Keratinocyte (primary cell): ENCODE measurements at places on chromosomes 16 and 17.
A peak's percentile ranks its signal among the peaks of the same experiment; 100 is the strongest.

- no peaks in the 10 kb centered on the region for H3K4me1 ChIP-seq
- H3K27me3 ChIP-seq = no peaks in the 10 kb centered on the region
- no peak overlapping the region for H3K4me3 ChIP-seq
- no peaks in the 10 kb centered on the region for H3K36me3 ChIP-seq
- H3K27ac ChIP-seq = no peak overlapping the region
Measured at GRCh38 chr17:3946711-3947235, 17.5 kb downstream of the ATP2A3 start.

GRCh38 chr17:41617698-41618097, 5.1 kb upstream of the KRT16 start:
- H3K27me3 ChIP-seq = no peaks in the 10 kb centered on the region
- H3K4me3 ChIP-seq = no peak overlapping the region
- H3K4me1 ChIP-seq = peaks cover 45% of the 10 kb centered on the region
- peaks cover 3% of the 10 kb centered on the region for H3K36me3 ChIP-seq

DNA sequence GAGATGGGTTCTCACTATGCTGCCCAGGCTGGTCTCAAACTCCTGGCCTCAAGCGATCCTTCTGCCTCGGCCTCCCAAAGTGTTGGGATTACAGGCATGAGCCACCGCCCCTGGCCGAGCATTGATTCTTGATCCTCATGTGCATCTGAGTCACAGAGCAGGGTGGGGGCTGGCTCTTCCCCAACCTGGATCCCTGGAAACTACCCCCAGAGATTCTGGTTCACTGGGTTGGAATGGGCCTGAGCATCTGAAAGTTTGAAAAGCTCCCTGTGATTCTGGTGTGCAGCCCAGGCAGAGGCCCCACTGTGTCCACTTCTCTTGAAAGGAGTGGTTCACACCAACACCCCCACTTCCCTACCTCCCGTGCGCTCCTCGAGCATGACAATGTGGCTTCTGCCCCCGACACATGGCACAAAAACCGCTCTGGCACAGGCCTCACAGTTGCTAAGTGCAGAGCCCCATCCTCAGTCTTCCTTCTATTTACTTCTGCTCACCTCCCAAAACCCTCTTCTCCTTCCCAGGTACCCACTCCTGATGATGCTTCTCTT, 4.6 kb downstream of the QPRT start:
- no peaks in the 10 kb centered on the region for H3K4me1 ChIP-seq
- H3K27me3 ChIP-seq = no peaks in the 10 kb centered on the region
- no peak overlapping the region for H3K4me3 ChIP-seq
- no peaks in the 10 kb centered on the region for H3K36me3 ChIP-seq

- DNase-seq = no peak
- no peak overlapping the region for H3K27ac ChIP-seq
- no peak overlapping the region for H3K4me3 ChIP-seq
- no peaks in the 10 kb centered on the region for H3K36me3 ChIP-seq
- no peaks in the 10 kb centered on the region for H3K27me3 ChIP-seq
- H3K4me1 ChIP-seq = no peaks in the 10 kb centered on the region
Measured at GRCh38 chr16:21590796-21591195, 8.6 kb upstream of the METTL9 start.

GRCh38 chr17:79433379-79433778, 177.5 kb downstream of the RBFOX3 start:
- H3K4me1 ChIP-seq = no peaks in the 10 kb centered on the region
- H3K36me3 ChIP-seq = no peaks in the 10 kb centered on the region
- H3K4me3 ChIP-seq = no peak overlapping the region
- H3K27me3 ChIP-seq = no peaks in the 10 kb centered on the region
- no peak for DNase-seq

DNA sequence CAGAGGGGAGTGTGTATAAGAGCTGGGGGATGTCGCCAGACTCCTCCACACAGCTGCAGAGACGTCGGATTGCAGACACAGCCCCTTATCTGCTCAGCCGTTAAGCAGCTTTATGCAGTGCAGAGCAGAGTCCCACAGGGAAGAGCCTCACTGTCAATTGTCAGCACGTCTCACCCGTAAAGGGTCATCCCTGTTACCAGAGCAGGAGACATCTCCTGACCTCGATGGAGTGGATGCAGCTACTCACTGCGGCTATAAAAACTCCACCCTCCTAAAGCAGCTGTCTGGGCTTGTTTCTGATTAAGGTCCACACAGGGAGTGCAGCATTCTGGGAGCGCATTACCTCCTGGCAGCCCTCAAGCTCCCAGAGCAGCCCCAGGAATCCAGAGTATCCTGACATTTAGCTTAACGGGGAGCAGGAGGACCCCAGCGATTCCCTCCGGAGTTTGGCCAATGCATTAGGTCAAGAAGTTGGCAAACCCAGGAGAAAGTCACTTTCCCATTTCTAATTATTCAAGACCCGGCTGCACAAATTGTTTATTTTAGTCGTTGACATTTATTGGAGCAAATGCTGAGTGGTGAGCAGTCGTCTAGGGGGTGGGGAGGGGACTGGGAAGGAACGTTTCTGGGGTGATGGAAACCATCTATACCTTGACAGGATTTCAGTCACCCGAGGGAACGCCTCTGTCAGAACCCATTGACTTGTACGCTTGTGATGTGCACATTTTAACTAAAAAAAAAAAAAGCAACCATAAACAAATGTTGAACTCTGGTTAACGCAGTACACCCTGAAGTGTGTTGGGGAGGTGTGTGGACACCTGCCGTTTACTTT, 100.0 kb upstream of the ZNF469 start:
- H3K4me3 ChIP-seq = no peak overlapping the region
- H3K27ac ChIP-seq = no peak overlapping the region
- peak; percentile 44 for DNase-seq
- no peaks in the 10 kb centered on the region for H3K27me3 ChIP-seq
- peaks cover 9% of the 10 kb centered on the region for H3K4me1 ChIP-seq

DNA sequence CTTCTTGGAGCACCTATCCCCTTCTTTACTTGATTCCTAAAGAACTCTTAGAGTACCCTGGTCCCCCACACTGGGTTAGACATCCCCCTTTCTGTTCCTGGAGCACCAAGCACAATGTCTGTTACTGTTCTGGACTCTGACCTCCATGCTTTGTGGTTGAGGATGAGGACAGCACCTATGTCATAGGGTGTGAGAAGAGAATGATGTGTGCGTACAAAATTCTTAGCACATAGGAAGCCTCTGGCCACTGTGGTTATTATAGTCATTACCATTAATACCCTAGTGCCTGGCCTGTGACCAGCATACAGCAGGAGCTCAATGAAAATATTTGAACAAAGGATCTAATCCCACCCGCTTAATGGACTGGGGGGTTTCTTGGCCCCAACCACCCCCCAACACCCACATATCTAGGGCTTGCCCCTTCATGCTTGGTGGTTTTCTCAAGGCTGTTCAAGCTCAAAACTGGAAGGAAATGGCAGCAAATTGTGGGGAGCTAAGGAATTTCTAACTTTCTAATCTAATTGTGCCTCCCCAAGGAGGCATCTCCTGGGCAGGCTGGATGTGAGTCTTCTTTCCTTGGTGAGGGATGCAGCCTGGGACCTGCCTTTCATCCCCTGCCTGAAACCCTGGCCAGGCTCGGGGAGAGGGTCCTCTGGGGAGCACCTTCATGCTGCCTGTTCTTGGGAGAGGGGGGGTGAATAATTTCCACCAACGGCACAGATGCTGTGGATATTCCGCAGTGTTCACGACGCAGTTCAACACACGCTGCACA, 1.5 kb upstream of the CMIP start:
- H3K27me3 ChIP-seq = peaks cover 9% of the 10 kb centered on the region
- no peak for DNase-seq
- peaks cover 23% of the 10 kb centered on the region for H3K4me1 ChIP-seq

GRCh38 chr17:37118366-37119137, 169.8 kb downstream of the AATF start:
- H3K4me3 ChIP-seq = no peak overlapping the region
- no peaks in the 10 kb centered on the region for H3K27me3 ChIP-seq
- peaks cover 25% of the 10 kb centered on the region for H3K36me3 ChIP-seq
- H3K4me1 ChIP-seq = no peaks in the 10 kb centered on the region

- H3K27ac ChIP-seq = no peak overlapping the region
- peaks cover 4% of the 10 kb centered on the region for H3K4me1 ChIP-seq
- peaks cover 7% of the 10 kb centered on the region for H3K36me3 ChIP-seq
- H3K4me3 ChIP-seq = no peak overlapping the region
Measured at GRCh38 chr17:37592291-37592690, 16.9 kb downstream of the SYNRG start.

GRCh38 chr16:81848306-81848853, 69.3 kb downstream of the PLCG2 start:
- peaks cover 3% of the 10 kb centered on the region for H3K27me3 ChIP-seq
- DNase-seq = no peak
- H3K36me3 ChIP-seq = no peaks in the 10 kb centered on the region

DNA sequence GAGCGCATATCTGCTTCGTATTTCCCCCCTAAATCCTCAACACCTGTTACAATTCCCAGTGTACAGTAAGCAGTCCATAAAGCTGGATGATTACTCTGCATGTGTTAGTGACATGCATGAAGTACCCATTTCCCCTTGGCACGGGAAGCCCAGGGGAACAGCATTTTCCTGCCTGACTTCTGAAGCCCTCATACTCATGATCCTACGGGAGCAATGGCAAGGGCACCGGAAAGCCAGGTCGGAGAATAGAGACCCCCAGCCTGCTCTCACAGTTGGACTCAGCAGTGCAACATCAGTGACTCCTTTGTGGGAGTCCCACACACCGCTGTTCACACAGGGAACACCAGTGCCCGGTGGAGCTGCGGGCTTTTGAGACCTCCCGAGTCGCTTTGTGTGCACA, 336.9 kb downstream of the CDH13 start:
- no peak overlapping the region for H3K27ac ChIP-seq
- no peaks in the 10 kb centered on the region for H3K4me1 ChIP-seq
- no peak for DNase-seq
- no peaks in the 10 kb centered on the region for H3K27me3 ChIP-seq
- no peaks in the 10 kb centered on the region for H3K36me3 ChIP-seq

- H3K36me3 ChIP-seq = no peaks in the 10 kb centered on the region
- DNase-seq = no peak
- no peaks in the 10 kb centered on the region for H3K27me3 ChIP-seq
- no peak overlapping the region for H3K4me3 ChIP-seq
Measured at GRCh38 chr16:79690159-79690558, 89.6 kb upstream of the MAF start.
